ENCODE measurements at places on chromosomes 3 and 15.

GRCh38 chr3:50138266-50139200, 16.6 kb upstream of the SEMA3F start:
- DNase-seq = no peak

DNA sequence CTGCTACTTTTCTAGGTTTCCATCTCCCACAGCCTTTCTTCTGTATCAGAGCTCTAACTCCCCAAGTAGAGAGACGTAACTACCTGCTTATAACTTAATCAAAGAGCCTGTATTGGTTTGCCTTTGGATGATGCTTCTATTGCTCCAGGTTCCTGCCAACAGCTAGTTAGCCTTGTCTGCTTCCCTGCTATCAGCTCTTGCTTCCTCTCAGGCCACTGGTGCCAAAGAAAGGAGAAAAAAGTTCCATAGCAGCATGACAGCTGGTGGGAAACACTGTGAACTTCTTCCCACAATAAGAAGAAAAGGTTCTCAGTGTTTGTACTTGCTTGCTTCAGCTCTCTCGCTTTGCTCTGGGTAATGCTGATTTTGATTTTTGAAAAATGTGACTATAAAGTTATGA, 206.6 kb downstream of the GBE1 start:
- peak; percentile 49 for DNase-seq

DNA sequence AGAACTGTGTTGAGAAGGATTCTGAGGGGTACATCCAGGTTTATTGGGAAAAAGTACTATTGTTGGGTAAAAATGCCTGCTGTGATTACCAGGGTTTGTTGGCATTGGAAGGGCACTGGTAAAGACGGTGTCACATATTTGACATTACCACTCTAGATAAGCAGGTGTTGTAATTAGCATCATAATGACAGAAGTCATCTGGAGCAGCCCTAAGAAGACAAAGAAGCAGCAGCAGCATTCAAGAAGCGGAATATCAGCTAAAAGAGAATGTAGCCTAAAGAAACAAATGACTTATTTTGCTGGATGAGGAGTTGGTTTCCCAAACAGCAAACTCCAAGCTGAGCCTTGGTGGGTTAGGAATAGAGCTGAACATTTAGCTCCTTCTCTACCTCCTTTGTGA, 30.5 kb upstream of the ZFAND6 start:
- no peak for DNase-seq

GRCh38 chr3:68090571-68090970, 436.2 kb upstream of the SUCLG2 start:
- no peak for DNase-seq

DNA sequence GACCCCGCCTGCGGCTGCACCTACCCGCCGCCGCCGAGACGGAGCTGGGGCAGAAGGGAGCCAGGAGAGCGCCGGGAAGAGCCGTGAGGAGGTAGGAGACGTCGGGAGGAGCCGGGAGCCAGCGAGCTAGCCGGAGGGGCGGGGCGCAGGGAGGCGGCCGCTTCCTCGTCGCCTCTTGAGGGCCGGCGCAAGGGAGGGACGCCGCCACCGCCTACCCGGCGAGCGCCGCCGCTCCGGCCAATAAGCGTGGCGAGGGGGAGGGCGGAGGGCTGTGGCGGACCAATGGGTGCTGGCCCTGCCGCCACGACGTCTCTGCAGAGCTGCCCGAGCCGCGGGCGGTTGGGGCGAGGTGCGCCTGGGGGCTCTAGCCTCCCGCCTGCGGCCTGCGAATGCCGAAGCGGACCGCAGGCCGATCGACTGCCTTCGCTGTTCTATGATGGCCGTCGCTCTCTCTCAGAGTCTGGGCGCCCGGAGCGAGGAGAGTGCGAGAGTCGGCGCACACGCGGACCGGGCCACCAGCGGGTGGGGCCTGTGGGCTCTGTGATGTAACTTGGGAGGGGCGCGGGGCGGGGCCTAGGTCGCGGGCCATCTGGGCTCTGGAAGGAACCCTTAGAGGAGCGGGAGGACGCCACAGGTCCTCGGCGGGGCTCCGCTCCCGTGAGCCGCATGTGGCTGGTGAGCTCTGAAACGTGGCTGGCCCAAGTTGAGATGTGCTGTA, 72.7 kb upstream of the MAP4 start:
- peak; percentile 86 for DNase-seq

DNA sequence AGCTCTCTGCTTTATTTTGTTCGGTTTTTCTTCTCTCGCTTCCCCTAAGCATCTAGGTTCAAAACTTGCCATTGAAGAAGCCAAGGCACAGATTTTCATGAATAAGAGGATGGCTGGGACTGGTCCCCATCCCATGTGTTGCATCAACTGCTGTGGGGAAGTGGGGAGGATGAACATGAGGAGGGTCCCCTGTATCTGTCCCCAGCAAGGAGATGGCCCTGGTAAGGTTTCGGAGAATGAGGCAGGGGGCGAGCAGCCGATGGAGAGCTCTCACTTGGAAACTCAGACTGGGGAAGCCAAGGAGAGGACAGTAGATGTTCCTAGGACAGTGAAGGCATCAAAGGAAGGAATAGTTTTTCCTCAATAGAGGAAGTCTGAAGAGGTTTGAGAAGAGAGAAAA, 142.0 kb upstream of the ATP2B2 start:
- DNase-seq = no peak

- no peak for DNase-seq
These were observed 315.9 kb downstream of the ZIC4 start for GRCh38 chr3:147090461-147090860.

GRCh38 chr3:29284497-29284896, 3.6 kb downstream of the RBMS3 start:
- DNase-seq = no peak

Data from spinal cord (tissue), 10 donors.